ENCODE measurements at places on chromosomes 2 and 18. TPM values are rescaled to one million over a fixed set of nuclear protein-coding genes. Genes with fewer than 3 reads are reported as not detected.

CSRNP3 gene
- total RNA-seq = 10.7 TPM

GRCh38 chr2:72757177-72757775 is 68.6 kb downstream of the EXOC6B start:
- H3K4me1 ChIP-seq = no peaks in the 10 kb centered on the region
- no peak overlapping the region for H3K4me3 ChIP-seq
- DNase-seq = no peak
- H3K27ac ChIP-seq = no peak overlapping the region
- no peaks in the 10 kb centered on the region for H3K27me3 ChIP-seq
- no peaks in the 10 kb centered on the region for H3K36me3 ChIP-seq

ANKRD30BL gene
- total RNA-seq = 0.81 TPM

AKAIN1 gene
- total RNA-seq = not detected
